ENCODE measurements at places on chromosomes 5 and 9.

- no peak for ATAC-seq
These were observed 90.8 kb downstream of the SLF1 start for GRCh38 chr5:94709277-94709676.

GRCh38 chr9:126117631-126118030, 209.0 kb upstream of the MVB12B start:
- no peak for ATAC-seq

DNA sequence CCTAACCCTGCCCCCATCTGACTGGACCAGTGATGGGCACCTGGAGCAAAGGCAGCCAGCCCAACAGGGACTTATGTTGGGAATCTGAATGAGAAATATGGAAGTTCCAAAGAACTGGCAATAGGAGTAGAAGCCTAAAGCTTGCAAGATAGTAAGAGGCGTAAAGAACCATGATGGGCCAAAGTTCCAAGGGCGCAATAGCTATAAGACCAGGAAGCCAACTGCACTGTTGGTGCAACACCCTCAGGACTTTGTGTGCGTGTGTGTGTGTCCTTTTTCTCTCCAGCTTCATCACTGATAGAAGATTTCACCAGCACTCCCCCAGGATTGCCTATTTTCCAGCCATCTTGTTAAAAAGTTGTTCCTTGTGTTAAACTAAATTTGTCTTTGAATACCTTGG, 92.8 kb downstream of the ZNF608 start:
- no peak for ATAC-seq

GRCh38 chr5:35904443-35905132, 33.8 kb downstream of the CAPSL start:
- ATAC-seq = no peak

GRCh38 chr5:131983244-131983771, 28.1 kb downstream of the ACSL6 start:
- ATAC-seq = no peak

DNA sequence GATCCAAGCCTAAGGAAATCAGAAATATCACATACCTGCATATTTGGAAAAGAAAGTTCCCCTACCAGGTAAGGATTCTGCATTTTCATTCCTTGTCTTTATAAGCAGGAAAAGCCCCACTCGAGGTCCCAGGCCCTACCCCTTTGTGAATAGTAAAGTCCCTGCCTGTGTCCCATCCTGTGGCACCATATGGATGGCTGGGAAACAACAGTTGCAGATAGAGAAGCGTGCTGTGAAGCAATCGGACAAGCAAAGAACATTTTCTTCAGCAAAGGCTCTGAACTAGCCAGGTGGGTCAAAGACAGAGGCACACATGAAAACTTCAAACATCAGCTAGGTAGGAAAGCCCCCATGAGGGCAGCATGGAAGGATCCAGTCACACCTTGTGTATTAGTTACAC, 169.3 kb downstream of the NR2F1-AS1 start:
- no peak for ATAC-seq

DNA sequence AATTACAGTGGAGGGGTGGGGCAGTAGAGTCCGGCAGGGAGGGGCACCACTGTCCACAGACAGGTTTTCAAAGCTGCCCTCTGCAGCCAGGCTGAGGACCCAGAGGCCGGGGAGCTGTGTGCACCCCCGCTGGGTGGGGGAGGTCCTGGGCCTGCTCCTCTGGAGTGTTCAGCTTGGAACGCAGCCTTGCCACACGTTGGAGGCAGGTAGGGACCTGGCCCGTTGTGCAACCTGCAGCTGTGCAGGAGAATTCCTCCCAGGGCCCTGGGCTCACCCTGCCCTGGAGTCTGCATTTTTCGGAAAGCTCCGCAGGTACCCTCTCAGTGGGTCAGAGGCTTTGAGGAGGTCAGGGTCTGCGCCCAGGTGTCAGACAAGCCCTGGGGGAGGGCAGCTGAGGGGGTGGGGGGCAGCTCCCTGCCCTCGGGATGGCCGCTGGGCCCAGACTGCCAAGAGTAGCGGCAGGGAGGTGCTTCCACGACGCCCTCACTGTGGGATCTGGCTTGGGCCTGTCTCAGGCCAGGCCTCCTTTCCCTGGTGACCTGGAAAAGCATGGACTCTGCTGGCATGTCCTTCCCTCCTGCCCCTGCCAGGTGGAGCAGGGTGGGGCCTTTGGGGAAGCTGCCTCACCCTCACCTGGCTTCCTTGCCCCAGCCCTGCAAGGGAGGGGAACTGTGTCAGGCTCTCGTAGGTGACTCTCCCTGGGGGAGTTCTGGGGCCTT, 29.5 kb downstream of the RXRA start:
- ATAC-seq = peak; percentile 72

DNA sequence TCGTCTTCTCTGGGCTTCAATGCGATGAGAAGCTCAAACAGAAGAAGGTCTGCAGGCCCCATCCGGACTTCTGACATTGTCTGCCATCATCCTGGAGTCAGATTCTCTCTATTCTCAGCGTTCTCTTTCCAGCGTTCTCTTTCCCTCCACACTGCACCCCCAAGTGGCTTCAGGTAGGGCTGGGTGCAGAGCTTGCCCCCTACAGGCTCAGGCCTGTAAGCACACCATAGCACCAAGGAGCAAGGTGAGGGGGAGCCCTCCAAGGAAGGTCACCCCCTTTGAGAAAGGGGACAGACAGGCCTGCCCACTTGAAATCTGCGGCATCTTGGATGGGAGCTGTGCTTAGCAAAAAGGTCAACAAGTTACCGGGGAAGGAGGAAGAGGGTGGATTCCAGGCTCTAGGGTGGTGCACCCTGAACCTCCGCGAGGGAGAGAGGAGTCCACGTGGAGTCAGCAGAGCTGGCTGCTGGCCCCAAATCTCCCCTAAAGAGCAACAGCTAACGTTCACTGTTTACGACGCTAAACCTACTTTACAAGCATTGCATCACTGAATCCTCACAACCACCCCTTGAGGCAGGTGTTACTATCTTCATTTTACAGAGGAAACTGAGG, 27.5 kb downstream of the GPX3 start:
- peak; percentile 54 for ATAC-seq

- ATAC-seq = no peak
These were observed 41.1 kb downstream of the ZNF883 start for GRCh38 chr9:112970939-112971338.

DNA sequence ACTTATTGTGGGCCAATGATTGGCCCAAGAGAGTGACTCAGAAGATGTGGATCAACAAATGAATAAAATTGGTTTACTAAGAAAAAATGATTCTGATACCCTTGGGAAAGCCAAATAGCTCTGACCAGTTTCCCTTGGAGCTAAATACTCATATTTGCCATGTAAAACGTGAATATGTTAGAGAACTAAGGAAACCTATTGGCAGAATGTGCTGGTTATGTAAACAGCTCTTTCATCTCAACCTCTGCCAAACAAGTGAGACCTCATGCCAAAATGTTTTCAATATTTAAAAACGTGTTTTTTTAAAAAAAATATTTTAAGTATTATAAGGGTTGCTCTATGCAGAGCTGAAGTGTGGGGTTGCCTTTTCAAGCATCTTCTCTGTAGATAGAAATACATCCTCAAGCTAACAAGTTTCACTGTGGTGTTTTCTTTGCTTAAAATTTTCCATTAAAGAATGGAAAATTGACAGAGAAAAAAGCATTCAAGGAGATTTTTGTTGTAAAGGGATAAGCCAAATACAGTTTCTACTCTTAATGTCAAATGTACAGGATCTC, 186.9 kb upstream of the TUT7 start:
- no peak for ATAC-seq

DNA sequence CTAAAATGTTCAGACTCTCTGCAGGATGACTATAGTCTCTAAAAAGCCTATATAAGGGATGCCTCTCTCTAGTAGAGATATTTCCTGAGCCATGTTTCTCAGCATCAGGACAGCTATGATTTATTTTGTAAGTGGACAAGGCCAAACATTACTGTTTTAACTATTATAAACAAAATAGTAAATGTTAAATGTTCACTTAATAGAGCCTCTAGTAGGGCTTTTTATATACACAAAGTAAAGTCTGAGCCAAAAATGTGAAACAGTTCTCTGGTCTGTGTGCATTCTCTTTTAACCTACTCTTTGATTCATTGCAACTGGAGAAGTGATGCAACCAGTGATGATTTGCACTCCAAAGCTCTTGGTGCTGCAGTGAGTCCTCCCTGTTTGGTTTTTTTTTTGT, 220.5 kb downstream of the GDNF start:
- no peak for ATAC-seq

- no peak for ATAC-seq
These were observed 179.7 kb upstream of the HAPLN1 start for GRCh38 chr5:83900306-83900705.

DNA sequence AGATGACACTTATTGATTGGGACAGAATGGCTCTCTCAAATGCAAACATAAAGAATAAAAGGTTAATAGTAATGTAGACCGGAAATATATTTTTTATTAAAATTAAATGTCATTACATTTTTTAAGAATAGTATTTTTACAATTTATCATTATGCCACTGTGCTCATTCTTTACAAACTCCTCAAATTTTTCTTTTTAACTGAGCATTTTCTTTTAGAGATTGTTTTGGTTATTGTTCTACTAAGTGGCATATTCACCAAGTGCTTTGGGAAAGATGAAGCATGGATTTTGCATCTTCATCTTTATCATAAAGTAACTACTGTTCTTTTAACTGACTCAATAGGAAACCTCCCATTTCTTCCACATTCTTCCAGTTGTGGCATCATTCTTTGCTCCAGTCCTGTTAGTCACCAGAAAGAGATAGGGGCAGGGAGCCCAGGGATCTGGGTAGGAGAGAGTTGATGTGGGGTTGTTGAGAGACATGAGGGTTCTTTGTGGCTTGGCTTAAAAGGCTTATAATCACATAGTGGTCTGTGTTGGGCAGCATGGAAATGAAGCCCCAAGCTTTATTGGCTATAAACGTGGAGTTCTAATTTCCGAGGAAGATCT, 69.8 kb downstream of the SYK start:
- no peak for ATAC-seq

DNA sequence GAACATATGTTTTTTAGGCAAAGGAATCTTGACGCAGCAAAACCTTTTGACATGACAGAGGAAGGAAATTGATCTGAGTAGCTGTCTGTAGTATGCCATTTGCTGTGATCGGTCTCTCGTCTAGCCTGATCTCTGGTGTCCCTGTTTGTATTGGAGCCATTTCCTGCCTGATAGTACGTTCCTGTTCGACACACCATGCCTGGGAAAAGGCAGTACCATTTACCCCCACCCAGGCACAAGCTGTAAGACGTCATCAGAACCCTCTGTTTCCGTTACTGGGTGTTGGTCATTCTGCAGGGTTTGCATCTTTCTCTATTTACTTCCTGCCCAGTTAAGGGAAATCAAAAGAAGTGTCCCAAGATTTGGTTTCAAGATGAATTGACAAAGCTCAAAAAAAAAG, 129.7 kb downstream of the CEMIP2 start:
- peak; percentile 25 for ATAC-seq

DNA sequence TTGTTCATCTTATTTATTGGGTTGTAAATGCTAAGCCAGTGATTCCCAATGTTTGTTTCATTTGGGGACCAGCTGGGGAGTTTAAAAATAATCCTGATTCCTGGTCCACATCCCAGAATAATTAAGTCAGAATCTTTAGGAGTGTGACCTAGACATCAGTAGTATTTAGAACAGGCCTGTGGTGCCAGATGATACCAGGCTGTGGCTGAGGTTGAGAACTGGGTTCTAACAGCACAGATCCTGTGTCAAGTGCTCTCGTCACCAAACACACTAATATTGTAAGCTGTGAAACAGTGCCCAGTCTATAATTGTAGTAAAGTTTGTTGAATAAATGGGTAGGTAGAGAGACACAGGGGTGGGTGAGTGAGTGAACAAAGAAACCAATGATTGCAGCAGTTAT, 172.1 kb upstream of the PPP1R2B start:
- no peak for ATAC-seq

DNA sequence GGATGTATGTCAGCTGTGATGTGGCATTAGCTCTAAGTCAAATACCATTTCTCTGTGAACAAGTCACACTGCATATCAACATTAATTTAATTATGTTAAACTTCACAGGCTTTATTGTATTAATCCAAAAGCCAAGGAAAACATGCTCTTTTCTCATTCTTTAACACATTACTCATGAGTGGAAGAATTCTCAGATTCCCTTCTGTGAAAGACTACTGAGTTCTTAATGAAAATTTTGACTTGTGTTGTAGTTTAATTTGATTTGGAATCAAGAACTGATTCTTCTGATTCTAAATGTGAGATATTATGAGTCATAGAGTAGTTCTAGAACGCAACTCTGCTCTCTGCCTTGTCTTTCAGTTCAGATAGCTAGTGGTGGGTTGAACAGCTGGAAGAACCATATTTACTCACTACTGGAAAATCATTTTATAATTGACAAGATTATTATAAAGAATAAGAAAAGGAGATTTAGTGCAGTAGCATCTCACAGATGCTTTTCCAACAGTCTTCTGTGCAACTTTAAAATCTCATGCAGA, 90.6 kb downstream of the VCAN start:
- no peak for ATAC-seq

DNA sequence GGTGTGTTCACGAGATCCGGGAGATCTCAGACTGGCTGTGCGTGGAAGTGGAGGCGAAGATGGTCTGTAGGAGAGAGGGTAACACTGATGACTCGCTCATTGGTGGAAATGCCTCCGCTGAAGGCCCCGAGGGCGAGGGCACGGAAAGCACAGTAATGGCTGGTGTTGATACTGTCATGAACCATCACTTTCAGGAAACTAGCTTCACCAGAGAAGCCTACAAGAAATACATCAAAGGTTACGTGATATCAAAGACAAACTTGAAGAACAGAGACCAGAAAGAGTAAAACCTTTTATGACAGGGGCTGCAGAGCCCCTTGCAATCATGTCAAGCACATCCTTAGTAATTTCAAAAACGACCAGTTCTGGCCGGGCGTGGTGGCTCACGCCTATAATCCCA, 265.7 kb downstream of the GOLPH3 start:
- ATAC-seq = no peak

GRCh38 chr5:33892620-33893137, 889 bp upstream of the ADAMTS12 start:
- no peak for ATAC-seq

- ATAC-seq = peak; percentile 25
These were observed 163.7 kb upstream of the GNA14 start for GRCh38 chr9:77811832-77812231.

GRCh38 chr5:172502410-172502809, 48.1 kb upstream of the SH3PXD2B start:
- no peak for ATAC-seq

DNA sequence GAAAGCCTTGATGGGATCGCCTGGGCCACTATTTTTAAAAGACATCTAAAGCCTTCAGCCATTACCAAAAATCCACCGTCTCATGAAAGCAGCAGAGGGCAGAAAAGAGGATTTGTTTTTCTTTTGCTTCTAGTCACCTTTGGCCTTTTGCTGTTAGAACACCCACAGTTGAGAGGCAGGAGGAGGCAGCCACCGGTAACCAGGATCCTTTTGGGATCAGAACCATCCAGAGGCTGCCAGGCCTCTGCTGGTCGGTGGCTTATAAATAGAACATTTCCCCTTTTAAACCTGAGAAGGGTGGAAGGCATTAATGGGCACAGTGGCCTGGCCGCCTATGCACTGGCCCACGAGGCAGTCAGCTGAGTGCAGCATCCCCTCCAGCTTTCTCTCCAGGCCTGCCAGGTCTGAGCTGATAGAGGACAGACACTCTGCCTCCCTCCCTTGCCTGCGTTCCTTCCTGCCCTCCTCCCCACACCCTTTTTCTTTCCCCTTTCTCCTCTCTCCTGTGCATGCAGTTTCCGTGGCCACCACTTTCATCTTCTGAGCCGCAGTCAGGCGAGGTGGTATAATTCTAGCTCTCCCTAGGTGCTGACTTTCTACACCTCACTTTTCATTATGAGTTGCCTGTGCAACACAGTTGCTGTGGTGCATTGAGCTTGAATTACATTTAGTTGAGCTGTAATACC, 253.4 kb downstream of the ARHGAP26 start:
- no peak for ATAC-seq
